Kidney tubule cell (primary cell): ENCODE measurements at places on chromosomes 3 and 15.

DNA sequence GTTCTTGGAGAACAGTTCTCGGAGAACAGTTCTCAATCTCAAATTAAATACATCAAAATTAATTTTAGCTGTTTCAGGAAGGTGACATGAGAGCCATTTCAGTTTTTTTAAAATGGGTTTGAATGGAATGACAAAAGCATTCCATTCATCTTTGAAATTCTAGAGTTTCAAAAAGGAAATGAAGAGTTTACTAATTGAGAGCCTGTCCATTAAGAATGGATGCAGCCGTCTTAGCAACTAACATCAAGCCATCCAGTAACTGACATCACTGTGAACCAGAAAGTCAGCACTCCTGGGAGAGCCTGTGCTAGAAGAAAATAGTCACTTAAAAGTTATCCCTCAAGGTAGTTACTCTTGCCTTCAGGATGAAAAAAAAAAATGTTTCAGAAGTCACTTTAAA lies 47.0 kb upstream of the FSTL1 start:
- DNase-seq: peak; percentile 40

GRCh38 chr15:30990036-30990435 lies 1.4 kb downstream of the MTMR10 start:
- DNase-seq: peak; percentile 18

GRCh38 chr15:61390138-61390537 lies 161.0 kb upstream of the RORA start:
- no peak for DNase-seq

DNA sequence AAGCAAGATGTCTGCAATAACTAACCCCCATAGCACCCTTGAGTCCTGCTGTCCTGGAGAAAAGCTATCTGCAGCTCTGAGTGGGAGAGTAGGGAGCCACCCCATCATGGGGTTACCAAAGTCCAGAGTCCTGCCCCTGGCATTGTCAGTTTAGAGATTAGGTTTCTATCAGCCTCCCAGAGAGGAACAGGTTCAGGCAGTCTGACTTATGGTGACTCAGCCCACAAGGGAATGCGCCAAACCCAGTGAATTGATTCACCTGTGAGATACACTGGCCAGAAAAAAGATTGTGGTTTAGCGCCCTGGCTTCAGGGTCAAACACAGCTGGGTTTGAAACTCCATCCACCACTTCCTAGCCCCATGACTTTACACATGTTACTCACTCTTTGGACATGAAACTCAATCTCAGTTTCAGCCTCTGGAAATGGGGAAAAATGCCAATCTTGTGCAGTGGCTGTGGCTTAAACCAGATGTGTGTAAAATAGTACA lies 263.6 kb upstream of the HES1 start:
- peak; percentile 99 for DNase-seq

GRCh38 chr3:163813935-163814334 lies 1264.4 kb downstream of the SI start:
- no peak for DNase-seq

DNA sequence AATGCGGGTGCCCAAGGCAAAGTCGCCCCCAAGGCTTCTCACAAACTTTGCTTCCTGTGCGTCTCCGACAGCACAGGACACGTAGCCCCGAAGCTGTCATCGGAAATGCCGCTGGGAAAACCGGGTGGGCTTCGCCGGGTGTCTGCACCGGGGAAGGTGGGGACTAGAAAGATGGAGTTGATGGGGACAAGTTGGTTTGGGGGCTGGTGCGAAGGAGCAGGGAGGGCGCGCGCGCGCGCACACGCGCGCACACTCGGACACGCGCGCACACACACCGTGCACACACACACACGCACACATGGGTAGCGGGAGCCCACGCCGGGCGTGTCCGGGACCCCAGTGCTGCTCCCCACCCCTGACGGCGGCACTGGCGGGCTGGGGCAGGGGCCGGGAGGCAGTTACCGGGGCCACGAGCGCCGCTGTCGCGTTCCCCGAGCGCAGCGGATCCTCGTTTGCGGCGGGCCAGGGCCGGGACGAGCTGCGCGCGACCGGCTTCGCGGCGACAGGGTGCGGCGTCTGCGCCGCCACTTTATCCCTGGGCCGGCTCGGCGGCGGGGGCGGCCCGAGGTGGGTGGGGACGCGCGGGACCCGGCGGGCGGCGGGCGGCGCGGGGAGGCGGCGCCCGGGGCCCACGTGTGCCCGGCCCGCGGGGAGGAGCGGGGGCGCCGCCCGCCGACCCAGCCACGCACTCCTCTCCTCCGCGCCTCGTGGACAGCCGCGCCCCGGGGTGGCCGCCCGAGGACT lies 539 bp upstream of the MGLL start:
- DNase-seq: peak; percentile 52
